ENCODE measurements at places on chromosomes 2 and 18.

DNA sequence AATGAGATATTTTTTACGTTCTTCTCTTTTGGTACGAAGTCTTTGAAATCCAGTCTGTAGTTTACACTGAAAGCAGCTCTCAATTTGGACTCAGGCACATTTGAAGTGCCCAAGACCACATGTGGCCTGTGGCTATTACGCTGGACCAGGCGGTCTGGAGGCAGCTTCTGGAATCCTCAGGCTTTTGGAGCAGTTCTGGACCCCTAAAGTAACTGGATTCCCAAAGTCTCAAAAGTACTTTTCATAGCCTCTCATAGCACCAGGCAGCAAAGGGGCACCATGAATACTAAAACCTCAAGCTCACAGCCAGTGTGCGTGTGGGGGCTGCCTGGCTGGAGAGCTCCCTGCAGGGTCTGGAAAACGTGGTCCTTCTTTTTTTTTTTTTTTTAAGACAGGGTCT lies 119.0 kb downstream of the SMAD7 start:
- no peak for DNase-seq

- DNase-seq = no peak
Measured at GRCh38 chr2:136538489-136538888, 226.9 kb upstream of the THSD7B start.

- no peak for DNase-seq
Measured at GRCh38 chr18:38301621-38302020, 736.0 kb upstream of the CELF4 start.

DNA sequence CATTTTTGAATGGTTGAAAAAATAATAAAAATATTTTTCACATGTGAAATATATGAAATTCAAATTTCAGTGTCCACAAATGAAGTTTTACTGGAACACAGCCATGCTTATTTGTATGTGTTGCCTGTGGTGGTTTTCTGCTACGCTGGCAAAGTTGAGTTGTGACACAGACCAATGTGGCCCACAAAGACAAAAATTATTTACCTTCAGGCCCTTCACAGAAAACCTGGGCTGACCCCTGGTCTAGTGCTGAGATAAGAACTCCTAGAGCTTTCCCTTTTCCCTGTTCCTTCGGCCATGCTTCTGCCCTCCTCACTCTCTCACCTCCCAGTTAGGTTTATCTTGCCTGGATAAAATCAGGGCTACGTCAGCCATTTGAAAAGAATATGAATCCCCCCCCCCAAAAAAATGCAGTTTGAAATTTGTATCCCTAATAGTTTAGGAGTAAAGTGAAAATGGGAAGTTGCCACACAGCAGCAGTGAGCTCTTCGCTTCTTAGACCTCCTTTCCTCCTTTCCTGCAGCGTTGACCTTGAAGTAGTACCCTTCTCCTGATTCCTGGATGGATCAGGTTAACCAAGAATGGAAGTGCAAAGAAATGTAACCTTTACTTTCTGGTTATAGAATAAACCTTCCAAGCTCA lies 91.0 kb downstream of the LIMS1 start:
- no peak for DNase-seq

- no peak for DNase-seq
Measured at GRCh38 chr2:28962505-28962904, 18.6 kb upstream of the TOGARAM2 start.

GRCh38 chr2:12173271-12173942 lies 427.0 kb downstream of the LPIN1 start:
- DNase-seq = no peak

DNA sequence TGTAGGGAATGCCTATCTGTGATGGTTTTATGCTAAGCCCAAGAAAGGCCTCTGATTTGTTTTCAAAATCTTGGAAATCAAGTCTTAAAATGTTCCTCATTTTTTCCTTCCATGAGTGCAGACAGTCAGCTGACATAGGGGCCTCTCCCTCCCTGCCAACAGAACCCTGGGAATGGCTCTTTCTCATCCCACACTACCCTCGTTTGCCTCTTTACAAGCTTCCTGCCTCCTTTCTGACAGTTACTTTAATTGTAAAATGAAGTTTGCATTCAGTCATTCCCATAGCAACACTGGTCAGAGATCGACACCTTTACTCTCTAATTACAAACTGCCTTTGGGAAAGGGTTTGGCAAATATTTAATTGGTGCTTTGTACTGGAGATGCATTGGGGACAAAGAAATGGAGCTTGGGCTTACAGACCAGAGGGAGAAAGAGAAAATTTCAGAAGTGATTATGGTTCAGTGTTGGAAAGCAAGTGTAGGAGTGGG lies 25.4 kb downstream of the KIF5C start:
- DNase-seq = no peak

GRCh38 chr2:199258291-199258690 lies 199.4 kb downstream of the SATB2 start:
- DNase-seq = no peak

DNA sequence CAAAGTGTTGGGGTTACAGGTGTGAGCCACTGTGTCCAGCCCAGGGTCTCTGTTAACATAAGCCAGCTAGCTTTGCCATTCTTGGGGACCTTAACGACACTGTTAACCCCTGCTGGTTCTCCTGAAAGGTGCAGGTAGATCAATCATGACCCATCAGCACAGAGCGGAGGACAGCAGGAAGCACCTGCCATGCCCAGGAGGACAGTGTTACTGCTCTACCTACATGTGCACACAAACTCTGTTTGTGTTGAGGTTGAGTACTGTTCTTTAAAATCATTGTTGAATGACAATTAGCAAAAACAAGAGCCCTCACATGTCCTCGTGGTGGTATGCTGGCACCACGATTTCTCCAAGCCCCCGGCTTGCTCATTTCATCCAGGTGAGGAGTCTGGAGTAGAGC lies 120.9 kb downstream of the FAM210A start:
- DNase-seq = no peak

DNA sequence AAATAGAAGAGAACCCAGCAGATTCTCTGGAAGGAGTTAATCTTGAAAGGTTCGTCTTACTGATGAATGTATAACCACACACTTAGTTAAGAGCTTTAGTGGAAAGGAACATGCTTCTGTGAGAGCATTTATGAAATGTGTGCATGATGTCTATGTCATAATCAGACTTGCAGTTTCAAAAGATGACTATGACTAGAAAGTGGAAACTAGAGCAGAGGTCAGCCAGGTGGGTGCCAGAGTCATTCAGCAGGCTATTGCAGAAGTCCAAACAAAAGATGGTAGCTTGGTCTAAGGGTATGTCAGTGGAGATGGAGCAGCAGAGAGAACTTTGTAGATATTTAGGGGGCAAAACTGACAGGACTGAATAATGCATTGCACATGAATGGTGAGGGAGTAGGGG lies 825.8 kb downstream of the DCC start:
- no peak for DNase-seq

DNA sequence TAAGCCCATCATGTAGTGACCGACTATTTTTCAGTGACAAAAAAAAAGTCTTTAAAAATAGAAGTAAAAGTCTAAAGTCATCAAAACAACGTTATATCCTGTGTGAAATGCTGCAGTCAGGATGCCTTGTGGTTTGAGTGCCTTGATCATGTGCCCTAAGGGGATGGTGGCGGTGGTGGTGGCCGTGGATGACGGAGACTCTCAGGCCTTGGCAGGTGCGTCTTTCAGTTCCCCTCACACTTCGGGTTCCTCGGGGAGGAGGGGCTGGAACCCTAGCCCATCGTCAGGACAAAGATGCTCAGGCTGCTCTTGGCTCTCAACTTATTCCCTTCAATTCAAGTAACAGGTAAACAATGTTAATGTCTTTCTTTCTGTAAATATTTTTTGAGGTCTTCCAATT lies at the start of gene CD28:
TSS of gene CD28 (plus strand) at position 237 of the 400 bp plus-strand sequence. CDS start at position 295, 58 bp downstream.
- DNase-seq = peak; percentile 74

- DNase-seq = no peak
Measured at GRCh38 chr2:10404324-10405143, 43.6 kb downstream of the ODC1 start.

DNA sequence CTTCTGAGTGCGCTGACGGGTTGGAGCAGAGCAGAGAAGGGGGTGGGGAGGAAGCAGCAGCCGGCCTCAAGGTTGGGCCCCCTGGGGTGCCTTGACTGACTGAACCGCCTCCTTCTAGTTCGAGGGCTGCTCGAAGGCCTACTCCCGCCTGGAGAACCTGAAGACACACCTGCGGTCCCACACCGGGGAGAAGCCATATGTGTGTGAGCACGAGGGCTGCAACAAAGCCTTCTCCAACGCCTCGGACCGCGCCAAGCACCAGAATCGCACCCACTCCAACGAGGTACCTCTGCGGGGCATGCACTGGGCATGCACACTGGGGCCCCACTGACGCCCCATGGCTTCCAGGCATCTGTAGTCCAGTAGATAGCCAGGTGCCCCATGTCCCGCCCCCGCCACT lies 246.9 kb downstream of the GLI2 start:
- DNase-seq = no peak

DNA sequence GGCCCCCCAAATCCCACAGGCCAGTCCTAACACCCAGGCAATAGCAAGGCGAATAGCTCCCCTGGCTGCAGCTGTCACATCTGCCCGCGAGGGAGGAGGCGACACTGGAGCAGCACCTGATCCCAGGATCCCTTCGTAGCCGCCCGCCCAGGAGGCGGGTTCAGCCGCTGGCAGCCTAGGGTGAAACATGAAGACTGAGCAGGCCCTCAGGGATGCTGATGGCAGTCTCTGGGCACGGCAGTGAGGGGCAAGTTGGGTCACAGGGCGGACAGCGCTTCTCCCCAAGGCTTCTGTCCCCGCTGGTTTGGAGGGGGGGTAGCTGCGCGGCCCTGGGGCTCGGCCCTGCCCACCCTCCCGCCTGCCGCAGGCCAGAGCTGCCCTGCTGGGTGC lies 1.9 kb downstream of the DNMT3A start:
- no peak for DNase-seq

DNA sequence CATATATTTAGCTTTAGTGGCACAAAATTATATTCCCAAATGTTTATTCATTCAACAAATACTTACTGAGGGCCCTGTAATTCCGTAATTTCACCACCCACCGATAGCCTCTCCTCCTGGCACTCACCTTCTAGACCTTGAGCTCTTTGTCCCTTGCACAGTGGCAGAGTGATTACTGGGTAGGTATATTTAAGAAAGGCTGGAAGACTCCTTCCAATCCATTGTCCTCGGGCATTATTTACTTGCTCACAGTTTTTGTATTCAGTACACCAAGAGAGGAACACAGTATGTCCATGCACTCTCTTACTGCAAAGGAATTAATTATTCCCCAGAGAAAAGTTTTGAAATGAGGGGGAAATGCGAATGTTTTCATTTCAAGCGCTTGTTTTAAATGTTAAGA lies 1.1 kb upstream of the CDCA7 start:
- DNase-seq = no peak

DNA sequence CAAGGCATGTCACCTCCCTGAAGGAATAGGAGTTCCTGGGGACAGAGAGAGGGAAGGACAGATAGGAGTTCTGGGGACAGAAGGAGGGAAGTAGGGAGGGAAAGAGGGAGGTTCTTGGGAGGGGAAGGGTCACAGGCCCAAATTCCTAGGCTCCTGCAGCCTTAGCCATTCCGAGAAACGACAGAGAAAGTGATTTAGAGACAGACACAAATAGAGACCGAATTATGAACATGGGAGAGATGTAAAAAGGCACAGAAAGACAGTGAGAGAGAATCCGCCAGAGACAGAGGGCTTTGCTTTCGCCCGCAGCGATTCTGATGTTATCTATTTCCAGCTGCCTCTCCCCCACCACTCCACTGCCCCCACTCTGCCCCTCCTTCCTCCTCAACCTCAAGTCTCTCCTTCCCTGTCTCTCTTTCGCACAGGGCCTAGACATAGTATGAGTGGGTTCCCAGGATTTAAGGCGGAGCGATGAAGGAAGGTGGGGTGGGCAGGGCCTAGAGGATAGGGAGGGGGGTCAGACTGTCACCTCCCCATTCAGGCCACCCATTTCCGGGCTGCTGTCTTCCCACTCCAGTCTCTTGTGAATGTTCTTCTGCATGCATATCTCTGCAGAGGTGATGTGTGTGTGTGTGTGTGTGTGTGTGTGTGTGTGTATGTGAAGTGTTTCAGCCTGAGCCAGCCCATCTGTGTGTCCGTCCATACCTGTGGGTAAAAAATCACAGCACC lies 3.3 kb upstream of the WNT6 start:
- no peak for DNase-seq

DNA sequence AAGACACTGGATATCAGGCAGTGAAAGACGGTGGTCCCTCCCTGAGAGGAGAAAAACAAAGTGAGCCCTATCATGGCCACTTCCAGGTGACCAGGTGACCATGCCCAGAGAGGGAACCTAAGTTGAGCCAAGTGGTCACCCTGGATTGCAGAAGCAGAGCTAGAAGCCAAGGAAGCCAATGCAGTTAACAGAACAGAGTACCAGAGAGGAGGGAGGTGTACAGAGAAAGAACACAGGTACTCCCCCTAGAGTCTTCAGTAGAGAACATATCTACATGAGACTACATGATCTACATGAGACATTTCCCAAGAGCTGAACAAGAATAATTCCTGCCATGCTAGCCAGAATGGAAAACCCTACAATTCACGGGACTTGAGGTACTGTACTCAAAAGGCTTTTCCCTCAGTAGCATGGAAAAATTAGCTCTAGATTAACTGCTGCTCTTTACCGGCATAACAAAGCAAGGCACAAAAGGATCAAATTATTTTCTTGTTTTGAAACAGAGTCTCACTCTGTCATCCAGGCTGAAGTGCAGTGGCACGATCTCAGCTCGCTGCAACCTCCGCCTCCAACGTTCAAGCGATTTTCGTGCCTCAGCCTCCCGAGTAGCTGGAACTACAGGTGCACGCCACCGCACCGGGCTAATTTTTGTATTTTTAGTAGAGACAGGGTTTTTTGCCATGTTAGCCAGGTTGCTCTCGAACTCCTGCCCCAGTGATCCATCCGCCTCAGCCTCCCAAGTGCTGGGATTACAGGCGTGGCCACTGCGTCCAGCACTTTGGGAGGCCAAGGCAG lies 23.5 kb downstream of the ROCK2 start:
- no peak for DNase-seq

DNA sequence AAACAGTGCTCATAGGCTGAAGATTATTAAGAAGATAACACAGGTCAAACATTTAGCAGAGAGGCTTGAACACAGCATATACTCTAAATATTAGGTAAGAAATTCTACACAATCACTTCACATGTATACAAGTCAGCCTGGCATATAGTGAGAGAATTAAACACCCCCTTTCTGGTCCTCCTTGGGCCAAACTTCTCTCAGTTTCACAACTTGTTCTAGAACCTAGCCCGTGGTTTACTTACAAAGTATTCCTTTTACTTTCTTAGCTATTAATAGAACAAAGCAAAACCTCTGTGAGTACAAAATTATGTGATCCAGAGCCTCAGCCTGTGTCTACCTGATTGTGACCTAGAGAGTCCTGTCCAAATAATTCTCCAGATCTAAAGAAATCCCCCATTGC lies 562.8 kb downstream of the TNS1 start:
- no peak for DNase-seq
